Activated T-cell treated with anti-CD3 and anti-CD28 coated beads for 1 hour (primary cell): ENCODE measurements at places on chromosomes 16 and 17.

DNA sequence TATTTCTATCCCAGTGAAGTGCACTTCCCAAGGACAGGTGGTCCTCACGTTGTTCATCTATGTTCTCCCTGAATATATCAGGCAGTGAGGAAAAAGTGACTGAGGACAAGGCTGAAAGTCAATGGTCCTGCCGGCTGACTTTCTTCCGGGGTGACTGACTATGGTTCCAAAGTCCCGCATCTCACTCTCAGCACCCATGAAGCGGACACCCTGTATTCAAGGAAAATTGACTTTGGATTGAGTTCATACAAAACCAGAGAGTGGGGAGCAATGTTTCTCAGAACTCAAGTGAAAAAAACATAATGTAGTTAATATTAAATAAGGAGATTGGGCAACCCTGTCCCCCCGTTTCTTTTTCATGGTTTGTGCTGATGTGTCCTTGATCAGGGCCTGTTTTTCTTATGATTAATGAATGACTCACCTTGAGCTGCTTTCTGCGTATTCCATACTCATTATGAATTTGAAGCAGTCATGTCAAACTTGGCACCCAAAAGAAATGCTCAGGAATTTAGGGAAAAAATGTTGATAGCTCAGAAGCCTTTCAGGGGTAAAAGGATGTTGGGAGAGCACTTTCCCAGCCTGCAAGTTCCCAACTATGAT lies 184.0 kb downstream of the CYLD start:
- DNase-seq: no peak

DNA sequence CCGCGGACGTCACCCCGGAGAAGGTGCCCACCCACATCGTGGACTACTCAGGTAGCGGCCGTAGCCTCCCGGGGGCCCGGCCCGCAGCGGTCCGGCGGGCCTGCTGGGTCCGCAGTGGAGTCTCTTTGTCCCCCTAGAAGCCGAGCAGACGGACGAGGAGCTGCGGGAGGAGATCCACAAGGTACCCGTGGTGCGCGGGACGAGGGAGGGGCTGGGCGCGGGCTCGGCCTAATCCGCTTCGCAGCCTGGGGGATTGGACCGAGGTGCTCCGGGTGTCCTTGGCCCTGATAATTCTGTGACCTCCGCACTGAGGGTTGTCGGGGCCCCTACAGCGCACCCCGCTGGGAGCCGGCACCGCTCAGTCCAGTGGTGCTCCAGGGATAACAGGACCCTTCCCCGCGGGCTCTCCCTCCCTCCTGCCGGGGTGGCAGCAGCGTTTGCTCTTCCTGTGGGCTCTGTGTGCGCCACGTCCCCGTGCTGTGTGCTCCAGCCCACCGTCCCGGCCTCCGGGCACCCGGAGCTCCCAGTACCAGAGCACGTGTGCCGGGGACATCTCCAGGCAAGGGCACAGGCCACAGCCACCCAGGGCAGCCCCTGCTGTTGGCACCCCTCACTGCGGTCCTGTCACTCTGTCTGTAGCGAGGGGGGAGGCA lies 713 bp downstream of the RHOT2 start:
- no peak for DNase-seq

- no peak for DNase-seq
Measured at GRCh38 chr17:67044016-67044772, at the start of gene CACNG1. Gene CACNG1 (plus strand): TSS chr17:67044554. CDS start chr17:67044661, 107 bp downstream.

DNA sequence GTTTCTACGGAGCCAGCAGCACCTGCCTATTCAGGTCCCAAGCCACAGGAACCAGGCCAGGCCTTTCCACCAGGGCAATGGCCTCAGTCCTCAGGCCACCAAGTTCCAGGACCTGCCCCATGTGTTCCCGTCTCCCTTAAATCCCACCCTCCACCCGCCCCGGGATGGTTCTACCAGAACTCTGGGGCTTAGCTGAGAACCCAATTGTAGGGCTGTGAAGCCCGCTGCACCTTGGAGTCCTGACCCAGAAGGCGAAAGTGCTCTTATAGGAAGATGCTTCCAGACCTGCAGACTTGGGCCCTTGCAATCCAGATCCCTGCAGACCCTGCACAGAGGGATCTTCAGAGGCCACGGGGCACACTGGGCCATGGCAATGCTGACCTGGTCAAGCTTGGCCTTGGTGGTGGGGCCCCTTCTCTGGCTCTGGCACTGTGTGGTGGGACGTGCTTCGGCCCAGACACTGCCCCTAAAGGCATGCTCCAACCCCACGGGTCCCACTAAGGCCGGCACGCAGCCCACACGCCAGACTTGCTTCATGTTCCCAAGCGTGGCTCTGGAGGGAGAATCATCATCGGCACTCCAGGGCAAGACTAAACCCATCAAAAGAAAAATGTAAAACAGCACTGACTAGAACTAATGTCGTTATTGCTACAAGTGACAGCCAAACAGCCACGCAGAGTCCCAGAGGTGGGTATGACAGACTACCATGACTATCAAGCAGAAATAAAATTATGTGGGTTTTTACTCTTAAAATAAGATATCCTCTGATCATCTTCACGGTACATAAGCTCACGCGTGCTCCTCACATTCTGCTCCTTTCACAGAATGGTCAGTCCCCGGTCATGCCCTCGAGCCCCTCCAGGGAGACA lies 41.3 kb upstream of the ATP2A3 start:
- DNase-seq: no peak

- peak; percentile 94 for DNase-seq
Measured at GRCh38 chr17:80219013-80219762, 945 bp downstream of the SGSH start.

DNA sequence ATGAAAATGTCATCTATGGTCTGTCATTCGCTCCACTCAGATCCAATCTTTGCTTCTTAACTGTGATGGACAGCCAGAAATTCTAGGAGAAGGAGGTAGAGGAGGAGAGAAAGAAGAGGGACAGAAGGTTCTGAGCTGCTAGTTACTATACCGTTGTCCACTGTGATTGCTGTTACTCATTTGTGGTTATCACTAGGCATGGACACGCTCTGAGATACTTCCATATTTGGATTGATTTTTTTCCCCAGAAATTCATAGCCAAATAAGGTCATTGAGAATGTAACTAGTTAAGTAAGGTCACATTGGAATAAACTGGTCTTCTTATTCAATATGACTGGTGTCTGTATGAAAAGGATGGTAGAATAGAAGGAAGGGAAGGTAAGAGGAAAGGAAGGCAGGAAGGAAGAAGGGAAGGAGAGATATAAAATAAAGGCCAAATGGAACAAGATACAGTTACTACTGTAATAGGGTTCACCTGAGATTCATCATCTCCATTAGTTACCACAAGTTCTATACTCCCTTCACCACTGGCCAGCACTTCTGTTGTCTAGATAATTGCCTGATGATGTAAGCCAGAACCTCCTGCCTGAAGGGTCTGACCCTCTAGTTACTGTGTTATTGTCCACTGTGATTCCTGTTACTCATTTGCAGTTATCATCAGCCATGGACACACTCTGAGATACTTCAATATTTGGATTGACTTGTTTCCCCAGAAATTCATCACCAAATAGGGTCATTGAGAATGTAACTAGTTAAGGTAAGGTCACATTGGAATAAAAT lies 2.9 kb downstream of the KRTAP9-7 start:
- DNase-seq: no peak

DNA sequence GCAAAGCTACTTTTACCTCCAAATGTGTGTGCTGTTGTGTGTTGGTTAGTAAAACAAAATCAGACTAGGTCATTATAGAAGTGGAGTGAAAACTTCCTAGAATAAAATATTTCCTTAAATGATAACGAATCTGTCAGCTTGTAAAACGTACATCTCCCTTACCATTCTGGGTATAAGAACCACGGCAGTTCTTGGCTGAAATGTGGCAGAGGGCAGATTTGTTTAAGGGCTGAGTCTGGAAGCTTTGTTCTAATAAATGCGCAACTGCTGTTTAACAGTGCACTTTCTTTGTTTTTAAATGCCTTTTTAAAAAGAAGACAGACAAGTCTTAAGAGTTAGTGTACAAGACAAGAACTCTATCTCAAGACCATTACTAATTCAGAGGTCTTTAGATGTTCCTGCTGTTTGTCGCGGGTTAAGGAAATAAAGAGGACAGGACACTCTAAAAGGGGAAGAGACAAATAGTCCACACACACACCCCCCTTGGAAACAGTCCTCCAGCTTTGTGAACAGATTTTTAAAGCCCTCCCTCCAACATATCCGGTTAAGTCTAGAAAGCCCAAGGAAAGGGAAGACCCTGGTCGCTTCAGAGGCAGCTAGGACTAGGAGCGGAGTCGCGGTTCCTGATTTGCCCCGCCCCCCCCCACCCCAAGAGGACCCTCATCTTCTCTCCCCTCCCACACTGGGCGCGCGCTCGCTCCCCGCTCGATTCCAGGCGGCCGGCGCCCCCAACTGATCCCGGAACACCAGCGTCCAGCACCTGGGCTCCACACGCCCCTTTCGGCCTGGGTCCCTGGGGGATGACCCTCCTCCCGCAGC lies 658 bp downstream of the SYNRG start:
- DNase-seq: peak; percentile 2

- no peak for DNase-seq
Measured at GRCh38 chr16:89925596-89926079, 2.5 kb downstream of the TUBB3 start.

DNA sequence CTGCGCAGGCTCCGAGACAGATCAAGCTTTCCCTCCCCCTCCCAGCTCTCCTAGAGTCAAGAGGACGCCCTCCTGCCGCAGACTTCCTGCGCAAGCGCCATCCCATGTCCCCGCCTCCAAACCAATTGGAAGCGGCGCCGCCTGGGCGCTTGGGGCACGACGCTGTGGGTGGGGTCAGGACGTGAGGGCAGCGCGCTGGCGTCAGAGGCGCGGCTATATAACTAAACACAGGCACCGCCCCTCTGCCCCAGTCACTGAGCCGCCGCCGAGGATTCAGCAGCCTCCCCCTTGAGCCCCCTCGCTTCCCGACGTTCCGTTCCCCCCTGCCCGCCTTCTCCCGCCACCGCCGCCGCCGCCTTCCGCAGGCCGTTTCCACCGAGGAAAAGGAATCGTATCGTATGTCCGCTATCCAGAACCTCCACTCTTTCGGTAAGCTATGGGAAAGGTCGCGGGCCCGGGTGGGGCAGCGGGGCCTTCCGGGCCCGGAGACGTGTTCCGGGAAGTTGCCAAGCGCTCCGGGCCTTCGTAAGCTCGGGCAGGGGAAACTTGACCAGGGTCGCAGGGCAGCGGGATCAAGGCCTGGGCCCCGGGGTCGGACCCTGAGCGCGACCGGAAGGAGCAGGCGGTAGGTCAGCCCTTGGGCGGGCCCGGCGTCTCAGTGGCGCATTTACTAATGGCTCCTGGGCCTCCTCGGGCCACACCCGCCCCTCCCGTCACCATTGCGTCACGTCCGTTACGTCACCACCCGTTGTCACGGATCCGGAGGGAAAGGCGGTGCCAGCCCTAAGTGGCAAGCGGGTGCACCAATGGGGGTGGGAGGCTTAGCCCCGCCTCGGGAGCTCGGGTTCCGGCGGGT lies at the start of gene EIF1:
Gene EIF1 (plus strand): TSS at position 245 of the 856 bp plus-strand sequence. CDS start 154 bp downstream, at position 399.
- DNase-seq: peak; percentile 100

GRCh38 chr17:49832840-49833599 lies 14.8 kb downstream of the TAC4 start:
- DNase-seq: no peak

- no peak for DNase-seq
Measured at GRCh38 chr16:66899945-66900710, 18.6 kb downstream of the CDH16 start.

DNA sequence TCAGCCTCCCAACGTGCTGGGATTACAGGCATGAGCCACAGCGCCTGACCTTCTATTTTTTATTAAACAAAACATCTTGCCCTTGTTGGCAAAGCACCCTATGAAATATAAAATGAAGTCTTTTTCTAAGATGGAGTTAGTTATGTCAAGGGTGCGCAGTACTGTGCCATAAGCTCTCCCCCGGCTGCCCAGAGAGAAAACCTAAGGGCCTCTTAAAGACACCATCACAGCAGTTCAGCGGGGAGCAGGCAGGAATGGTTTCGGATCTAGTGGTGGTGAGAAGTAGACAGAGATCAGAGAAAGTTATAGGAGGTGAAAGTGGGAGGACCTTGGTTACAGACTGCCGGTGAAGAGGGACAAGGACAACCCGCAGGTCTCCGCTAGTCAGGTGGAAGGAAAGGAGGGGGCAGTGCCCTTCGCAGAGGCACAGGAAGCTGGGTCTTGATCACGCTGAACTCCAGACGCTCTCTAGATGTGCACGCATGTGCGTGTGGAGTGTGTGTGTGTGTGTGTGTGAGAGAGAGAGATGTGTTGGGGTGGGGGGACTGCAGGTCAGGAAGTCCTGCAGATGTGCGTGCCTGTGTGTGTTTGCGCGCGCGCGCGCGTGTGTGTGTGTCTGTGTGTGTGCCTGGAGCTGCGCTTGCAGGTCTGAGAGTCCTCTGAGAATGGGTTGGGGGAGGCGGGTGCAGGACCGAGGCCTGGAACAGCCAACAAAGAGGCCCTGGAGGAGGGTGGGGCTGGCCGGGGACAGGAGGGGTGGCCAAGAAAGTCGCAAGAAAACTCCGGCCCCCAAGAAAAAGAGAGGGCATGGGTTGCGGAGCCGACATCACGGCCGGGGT lies 748 bp upstream of the CMTM3 start:
- DNase-seq: peak; percentile 63

DNA sequence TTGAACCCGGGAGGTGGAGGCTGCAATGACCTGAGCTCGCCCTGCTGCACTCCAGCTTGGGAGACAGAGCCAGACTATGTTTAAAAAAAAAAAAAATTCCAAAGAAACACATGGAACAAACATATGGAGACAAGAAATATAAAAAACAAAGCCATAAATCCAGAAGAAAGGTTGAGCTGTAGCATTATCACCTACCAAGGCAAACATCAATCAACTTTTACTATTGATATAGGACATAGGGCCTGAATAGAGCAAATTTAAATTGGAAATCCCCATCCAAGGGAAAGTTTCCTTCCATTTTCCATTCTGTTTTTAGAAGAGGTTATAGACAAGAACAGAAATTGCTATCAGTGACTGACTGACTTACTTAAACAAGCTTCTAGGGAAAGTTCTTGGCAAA lies 56.6 kb downstream of the SSH2 start:
- no peak for DNase-seq

- no peak for DNase-seq
Measured at GRCh38 chr17:70158180-70158579, 11.2 kb upstream of the KCNJ2 start.

DNA sequence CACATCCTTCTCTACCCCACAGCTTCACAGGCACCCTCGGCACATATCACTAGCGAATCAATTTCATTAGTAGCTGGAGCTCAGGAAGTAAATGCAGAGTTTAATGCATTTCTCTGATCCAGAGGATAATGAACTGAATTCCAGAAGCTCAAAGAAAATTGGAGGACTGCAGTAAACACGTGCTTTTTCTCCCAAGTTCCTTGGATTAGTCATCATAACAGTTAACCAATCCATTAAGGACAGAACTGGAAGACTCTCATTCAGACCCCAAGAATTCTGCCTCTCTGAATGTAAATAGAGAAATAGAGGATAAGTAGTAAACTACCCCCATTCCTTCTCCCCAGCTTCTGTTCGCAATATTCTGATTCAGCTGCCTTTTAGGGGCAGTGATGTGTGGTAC lies 40.7 kb downstream of the DUSP14 start:
- no peak for DNase-seq

- peak; percentile 79 for DNase-seq
Measured at GRCh38 chr17:75036643-75037268, 10.0 kb downstream of the ATP5PD start.

- DNase-seq: no peak
Measured at GRCh38 chr16:25895380-25895779, 203.6 kb downstream of the HS3ST4 start.
